ENCODE measurements at places on chromosomes 1 and 21.

DNA sequence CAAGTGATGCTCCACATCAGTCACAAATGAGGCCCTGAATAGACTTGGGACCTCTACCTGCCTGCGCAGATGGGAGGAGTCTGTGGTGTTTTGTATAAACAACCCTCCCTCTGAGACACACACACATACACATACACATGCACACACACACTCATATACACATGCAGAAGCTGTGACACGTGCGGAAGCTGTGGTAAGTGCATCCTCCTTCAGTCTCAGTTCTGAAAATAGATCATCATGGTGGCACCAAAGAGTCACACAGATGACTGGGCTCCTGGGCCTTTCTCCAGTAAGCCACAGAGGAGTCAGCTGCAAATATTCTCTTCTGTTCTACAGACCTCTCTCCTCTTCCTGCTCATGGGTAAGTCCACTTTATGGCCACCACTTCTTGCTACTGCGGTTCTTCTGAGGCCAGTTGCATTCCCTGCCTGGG lies at the start of gene LY9:
TSS of gene LY9 (plus strand) at position 224 of the 433 bp plus-strand sequence. CDS start at position 238, 14 bp downstream.
- DNase-seq, result no peak

DNA sequence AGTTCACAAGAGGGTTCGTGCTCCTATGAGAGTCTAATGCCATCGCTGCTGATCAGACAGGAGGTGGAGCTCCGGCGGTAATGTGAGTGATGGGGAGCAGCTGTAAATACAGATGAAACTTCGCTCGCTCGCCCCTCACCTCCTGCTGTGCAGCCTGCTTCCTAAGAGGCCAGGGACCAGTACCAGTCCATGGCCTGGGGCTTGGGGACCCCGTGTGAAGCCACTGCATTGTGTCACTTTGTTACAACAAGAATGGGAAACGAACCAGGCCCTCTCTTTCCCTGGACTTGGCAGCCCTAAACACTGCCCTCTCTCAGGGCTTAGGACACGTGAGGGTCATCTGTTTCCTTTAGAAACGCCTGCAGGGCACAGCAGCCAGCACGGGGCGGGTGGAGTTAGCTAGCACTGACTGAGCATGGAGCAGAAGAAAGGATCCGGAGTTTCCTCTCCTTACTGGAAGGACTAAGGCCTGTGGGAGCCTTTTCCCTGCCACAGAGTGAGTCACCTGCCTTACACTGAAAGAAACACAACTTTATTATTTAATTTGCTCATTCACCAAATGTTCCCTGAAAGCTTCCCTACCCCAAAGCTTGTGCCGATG lies 185.2 kb upstream of the TMEM51 start:
- DNase-seq, result no peak

DNA sequence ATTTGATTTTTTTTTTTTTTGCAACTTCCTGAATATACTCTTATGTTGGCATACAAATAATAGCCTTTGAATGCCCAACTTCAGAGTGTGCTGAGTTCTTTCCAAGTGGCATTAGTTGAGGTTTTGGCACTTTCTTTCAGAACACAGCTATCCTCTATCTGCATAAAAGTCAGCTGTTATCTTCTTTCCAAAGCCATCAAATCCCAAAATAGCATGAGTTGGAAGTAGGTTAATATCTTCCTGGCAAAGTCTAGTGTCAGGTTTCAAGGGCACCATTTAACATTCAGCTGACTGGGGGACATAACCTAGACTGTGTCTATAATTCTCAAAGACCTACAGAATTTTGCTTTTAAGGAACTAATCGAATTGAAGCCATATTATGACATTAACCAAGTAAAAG lies 223.9 kb downstream of the PLPP3 start:
- DNase-seq, result no peak

GRCh38 chr1:209630383-209631225 lies 21.6 kb downstream of the LAMB3 start:
- DNase-seq, result no peak

DNA sequence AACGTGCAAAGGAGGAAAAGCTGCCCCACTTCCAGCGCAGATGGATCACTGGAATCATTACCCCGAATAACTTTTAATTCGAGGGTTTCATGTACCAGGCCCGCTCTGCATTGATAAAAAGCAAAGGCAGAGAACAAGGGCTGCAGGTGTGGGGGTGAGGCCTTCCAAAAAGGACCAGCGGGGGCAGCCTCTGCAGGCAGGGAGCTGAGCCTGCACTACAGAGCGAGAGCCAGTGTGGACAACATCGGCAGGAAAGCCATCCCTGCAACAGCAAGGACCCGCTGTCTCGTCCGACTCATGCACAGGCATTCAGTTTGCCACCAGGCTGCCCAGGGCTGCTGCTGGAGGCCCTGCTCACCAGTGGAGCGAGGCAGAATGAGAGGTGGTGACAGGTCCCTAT lies 27.1 kb upstream of the AJAP1 start:
- no peak for DNase-seq

- DNase-seq, result no peak
These were observed 26.6 kb downstream of the ARMH1 start for GRCh38 chr1:44701141-44701573.

- no peak for DNase-seq
These were observed 84.5 kb upstream of the C1orf174 start for GRCh38 chr1:3984586-3984985.

DNA sequence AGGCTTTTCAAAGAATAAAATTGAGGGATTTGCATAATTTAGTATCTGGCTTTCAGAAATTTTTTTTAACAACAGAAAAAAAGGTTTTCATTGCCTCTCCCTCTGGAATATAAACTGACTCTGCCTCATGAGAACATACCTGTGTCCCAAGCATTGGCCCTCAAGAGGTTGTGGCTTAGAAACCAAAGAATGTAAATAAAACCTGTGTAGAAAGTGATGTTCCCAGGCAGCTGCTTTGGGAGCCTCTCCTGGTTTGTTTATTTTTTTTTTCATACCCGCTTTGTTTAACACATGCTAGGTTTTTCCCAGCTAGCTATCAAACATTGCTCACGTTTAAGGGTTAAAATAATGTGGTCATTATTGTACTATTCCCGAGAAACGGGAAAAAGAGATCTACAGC lies 40.5 kb upstream of the IFNAR2 start:
- no peak for DNase-seq

DNA sequence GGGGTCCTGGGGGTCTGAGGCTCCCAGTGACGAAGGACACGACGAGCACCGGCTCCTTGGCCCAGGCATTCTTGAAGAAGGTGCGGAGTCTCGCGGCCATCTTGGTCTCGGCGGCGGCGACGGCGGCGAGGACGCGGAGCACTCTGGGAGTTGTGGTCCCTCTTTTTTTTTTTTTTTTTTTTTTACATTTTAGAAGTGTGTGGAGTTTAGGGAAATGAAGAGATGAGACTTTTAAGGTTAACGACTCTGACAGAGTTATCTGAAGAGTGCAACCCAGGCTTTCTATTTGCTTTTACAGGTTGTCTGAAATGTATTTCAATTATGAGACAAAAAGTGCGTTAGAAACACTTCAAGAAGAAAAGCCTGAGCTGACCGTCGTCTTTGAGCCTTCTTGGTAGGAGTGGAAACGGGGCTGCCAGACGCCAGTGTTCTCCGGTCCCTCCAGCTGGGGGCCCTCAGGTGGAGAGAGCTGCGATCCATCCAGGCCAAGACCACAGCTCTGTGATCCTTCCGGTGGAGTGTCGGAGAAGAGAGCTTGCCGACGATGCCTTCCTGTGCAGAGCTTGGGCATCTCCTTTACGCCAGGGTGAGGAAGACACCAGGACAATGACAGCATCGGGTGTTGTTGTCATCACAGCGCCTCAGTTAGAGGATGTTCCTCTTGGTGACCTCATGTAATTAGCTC lies 9.7 kb downstream of the OR2B11 start:
- DNase-seq, result peak; percentile 81

- no peak for DNase-seq
These were observed 23.2 kb downstream of the CACNA1S start for GRCh38 chr1:201088901-201089525.

DNA sequence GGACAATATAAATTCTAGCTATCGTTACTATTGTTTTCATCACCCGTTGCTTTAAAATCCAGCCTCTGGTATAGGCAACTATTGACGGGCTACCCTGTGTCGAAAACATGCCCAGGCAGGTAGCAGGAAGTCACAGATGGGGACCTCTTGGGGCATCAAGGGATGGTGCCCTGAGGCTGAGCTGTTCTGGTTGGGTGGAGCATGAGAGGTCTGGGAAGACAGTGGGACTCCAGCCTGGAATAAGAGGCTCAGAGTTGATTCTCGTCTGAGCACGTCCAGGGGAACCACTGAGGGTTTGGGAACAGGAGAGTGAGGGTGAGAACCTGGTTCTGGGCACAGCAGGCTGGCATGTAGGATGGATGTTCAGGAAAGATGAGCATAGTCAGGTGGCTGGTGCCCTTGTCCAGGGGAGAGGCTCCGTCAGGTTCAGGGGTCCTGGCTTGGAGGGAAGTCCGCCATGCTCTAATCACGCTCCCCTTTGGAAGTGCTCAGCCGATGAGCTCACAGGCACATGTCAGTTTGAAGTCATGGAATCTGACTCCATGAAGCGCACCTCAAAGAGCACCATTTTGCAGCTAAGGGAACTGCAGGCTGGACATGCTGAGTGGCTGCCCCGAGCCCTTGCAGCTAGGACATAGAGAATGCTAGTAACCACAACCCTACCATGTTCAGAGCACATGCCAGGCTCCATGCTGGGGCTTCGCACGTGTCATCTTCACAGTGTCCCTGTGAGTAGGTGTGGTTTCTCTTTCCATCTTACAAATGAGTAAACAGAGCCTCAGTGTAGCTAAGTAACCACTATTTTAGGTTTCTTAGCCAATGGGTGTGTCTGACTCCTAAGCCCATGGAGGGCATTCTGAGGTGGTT lies 21.0 kb downstream of the PCSK9 start:
- no peak for DNase-seq

DNA sequence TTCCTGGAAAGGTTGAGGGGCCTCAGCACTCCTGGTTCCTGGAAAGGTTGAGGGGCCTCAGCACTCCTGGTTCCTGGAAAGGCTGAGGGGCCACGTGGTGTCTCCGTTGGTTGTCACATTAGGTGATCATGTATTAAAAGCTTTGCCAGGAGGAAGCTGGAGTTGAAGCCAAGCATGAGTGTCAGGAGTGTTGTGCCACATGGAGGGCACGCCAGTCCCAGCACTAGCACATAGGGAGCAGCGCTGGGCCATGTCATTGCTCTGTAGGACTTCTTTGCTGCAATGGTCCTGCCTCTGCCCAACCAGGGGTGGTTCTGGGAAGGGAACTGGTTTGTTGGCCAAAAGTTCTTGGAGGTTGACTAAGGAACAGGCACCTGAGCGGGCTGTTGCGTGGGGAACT lies 13.3 kb downstream of the ATP5PO start:
- DNase-seq, result no peak

DNA sequence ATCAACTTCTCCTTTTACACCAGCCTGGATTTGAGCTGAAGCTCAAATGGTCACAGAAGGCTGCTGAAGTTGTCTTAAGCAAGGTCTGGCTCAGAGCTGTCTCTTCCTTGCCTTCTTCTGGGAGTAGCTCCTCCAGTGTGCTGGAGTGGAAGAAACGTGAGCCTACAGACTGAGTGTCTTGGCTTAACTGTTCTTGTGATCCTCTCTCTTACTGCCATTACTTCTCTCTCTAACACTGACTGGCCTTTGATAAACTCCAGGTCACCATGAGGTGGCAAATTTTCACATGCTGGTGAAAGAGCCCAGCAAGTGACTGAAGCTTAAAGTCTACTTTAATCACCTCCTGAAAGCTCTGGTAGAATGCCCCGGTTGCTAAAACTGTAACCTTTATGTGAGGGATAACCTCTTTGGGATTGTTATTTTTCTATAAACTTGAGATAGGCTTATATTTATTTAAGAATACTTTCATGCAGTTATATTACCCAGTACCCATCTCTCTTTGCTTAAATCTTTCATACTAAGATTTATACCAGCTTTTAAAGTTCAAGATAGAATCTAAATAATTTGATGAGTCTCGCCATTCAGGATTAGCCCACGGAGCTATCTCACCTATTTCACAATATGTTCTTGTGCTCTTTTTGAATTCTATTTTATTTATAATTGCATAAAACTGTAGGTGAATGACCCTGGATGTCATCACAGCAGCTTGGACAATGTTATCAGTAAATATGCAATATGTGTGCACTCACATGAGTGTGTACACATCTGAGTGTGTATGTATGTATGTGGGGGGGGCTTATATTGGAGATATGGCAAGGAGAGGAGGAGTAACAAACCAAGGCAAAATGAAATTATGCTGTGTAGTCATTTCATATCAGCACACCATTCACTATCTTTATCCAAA lies 924.0 kb downstream of the LTN1 start:
- DNase-seq, result peak; percentile 19

- DNase-seq, result no peak
These were observed 57.1 kb downstream of the TGFB2 start for GRCh38 chr1:218401998-218402785.

GRCh38 chr1:119000371-119001180 lies 12.4 kb upstream of the TBX15 start:
- no peak for DNase-seq

DNA sequence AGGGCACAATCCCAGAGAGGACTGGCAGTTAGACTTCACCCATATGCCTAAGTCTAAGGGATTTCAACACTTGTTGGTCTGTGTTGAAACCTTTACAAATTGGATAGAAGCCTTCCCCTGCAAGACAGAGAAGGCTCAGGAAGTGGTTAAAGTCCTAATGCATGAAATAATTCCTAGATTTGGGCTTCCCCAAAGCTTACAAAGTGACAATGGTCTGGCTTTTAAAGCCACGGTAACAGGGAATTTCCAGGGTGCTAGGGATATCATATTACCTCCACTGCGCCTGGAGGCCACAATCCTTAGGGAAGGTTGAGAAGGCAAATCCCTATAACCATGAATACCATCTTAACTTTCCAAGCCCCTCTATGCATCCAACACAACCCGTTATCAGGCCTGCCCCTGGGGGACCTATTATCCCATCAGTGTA lies 3.3 kb upstream of the FMO4 start:
- DNase-seq, result no peak
